Stimulated activated naive CD4-positive, alpha-beta T cell treated with Interleukin-2 at 50 U/mL for 16 hours (primary cell): ENCODE measurements at places on chromosomes 16 and 17.

- no peak for DNase-seq
These were observed 50.3 kb downstream of the GNAO1 start for GRCh38 chr16:56241596-56241995.

GRCh38 chr17:80855948-80856862 lies 135.4 kb upstream of the CHMP6 start:
- DNase-seq = peak; percentile 90

DNA sequence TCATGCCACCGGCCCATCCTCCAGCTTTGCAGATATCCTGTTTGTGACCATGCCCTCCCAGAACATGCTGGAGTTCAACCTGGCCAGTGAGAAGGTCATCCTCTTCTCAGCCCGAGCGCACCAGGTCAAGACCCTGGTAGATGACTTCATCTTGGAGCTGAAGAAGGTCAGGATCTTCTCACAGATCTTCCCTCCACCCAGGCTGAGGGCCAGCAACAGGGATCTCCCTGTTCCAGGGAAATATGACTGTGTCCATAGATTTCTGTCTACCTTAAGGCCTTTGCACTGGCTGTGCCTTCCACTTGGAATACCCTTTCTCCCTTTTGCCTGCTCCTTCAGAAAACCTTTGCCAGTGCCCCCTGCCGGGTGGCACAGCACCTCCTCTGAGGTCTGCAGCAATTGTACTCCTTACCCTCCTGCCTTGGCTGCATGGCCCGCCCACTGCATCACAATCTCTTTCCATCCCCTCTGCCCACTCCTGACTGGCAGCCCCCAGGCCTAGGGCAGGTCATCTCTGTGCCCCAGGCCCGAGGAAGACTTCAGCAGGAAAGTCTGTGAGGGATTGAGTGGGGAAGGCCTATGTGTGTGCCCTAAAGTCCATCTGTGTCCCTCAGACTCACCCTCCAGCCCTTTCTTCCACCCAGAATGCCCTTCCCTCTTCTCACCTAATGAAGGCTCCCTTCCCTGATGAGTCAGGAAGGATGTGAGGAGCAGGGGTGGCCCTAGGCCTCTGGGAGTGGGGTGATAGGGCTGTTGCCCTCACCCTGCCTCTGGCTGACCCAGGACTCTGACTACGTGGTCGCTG lies 27.3 kb upstream of the ALKBH5 start:
- no peak for DNase-seq

DNA sequence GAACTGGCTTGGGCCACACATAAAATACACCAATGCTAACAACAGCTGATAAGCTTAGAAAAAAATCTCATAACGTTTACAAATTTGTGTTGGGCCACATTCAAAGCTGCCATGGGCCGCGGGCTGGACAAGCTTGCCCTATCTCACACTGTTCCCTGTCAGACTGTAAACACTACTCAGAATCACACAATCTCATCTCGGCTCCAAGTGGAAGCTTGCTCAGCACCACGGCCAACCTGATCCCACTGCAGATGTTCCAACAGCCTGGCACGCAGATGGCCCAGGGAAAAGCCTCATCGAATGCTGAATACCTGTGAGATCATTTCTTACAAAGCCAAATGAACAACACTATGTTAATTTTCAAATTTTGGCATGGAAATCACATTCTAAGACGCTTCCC lies 125.8 kb downstream of the ANKRD11 start:
- DNase-seq = no peak

GRCh38 chr17:27378482-27379175 lies 77.6 kb upstream of the KSR1 start:
- DNase-seq = no peak

DNA sequence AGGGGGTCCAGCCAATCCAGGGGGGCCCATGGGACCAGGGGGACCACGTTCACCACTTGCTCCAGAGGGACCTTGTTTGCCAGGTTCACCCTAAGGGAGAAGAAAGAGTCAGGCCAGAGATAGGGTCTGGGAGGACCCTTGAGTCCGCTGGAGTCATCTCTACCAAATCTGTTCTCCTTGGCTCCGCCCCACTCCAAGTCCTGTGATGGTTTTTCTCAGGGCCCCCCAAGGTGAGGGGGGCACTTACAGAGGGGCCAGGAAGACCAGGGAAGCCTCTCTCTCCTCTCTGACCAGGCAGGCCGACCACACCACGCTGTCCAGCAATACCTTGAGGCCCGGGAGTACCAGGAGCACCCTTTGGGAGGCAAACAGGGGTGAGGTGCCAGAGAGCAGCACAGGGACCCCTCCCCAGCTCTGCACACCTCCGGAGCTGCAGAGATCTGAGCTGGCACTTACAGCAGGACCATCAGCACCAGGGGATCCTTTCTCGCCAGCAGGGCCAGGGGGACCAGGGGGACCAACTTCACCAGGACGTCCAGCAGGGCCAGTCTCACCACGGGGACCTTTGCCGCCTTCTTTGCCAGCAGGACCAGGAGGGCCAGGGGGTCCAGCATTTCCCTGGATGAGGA lies 12.4 kb downstream of the COL1A1 start:
- no peak for DNase-seq

GRCh38 chr16:73068541-73069401 lies 20.8 kb upstream of the ZFHX3 start:
- DNase-seq = no peak

DNA sequence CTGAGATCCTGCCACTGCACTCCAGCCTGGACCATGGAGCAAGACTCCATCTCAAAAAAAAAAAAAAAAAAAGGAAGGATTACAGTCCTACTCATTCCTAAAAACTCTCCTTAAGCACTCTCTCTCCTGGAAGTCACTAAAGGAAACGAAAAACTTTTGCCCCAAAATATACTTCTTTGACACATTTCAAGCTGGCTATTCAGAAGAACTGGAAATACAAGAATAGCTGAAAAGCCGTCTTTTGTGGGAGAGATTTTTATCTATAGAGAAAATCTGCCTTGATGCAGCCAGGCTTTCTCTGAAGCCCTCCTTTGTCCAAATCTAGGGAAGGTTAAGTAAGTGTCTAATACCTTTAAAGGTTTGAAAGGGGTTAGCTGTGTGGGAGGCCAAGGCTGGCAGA lies 16.9 kb upstream of the MARVELD3 start:
- no peak for DNase-seq

DNA sequence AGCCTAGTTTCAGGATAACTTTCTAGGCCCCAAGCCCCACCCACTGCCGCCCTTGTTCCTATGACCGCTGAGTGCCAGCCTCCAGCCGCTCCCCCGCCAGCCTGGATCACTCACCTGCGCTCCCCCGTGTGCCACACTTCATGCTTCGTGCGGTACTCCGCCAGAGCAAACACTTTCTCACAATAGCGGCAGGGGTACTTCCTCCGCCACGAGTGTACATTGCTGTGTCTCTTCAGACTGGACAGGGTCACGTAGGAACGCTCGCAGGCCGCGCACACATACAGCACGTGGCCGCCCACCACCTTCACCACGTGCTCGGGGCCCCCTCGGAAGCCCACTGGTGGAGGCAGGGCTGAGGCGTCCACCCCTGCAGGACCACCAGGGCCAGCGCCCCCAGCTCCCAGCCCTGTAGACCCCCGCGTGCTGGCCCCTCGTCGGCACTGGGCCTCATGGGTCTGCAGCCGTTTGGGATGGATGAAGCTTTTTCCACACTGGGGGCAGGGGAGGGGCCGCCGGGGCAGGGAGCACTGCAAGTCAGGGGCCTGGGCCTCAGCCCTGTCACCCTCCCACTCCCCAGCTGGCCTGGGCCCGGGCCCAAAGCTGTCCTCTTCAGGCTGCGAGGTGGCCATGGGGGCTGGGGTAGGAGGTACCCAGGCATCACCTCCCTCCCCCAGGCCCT lies 13.7 kb downstream of the ZBTB4 start:
- no peak for DNase-seq

DNA sequence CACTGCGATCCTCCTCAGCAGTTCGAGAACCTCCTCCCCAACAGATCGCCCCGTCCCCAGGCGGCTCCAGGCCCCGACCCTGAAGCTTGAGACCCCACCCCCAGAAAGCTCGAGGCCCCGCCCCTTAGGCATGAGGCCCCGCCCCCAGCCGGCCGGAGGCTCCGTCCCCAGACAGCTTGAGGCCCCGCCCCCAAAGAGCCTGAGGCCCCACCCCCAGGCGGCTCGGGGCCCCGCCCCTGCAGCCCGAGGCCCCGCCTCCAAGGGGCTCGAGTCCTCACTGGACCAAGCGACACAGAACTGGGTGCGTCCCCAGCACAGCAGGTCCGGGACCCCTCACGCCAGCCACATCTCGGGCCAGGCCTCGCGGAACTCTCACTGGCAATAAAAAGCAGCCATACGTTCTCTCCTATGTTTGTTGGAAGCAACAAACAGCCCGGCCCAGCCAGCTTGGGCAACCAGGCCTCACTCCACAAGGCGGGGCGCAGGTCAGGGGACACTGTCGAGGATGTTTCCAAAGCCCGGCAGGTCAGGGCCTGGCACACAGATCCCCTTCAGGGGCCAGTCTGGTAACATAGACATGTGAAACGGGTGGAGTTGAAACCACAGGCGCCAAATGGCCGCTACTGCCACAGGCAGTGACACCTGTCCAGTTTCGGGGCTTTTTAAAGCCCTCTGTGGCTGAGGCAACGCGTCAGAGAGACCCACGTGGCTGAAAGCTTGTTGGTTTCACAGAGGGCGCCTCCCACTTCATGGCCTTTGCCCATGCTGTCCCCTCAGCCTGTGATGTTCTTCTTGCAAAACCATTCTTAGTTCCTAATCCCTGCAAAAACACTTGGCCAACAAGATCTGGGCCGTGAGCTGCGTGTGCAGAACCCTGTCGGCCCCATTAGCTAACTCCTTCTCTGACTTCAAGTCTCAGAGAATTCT lies 224.2 kb downstream of the PARN start:
- DNase-seq = no peak

GRCh38 chr17:82348866-82349265 lies 10.2 kb upstream of the TEX19 start:
- no peak for DNase-seq
